ENCODE measurements at places on chromosomes 5 and 9. TPM values are rescaled to one million over a fixed set of nuclear protein-coding genes. Genes with fewer than 3 reads are reported as not detected.

GARIN3 gene
- total RNA-seq, result not detected

PCA3 gene
- total RNA-seq, result not detected

F2RL2 gene
- total RNA-seq, result under 0.01 TPM

IRGM gene
- not detected for total RNA-seq

CNTNAP3 gene
- total RNA-seq, result 4.2 TPM

FBXL7 gene
- 3.7 TPM for total RNA-seq

STKLD1 gene
- 1.0 TPM for total RNA-seq

UBQLN1 gene
- total RNA-seq, result 92.4 TPM

NXNL2 gene
- 0.52 TPM for total RNA-seq

GSN gene
- 342 TPM for total RNA-seq

THBS4 gene
- total RNA-seq, result 135 TPM

IFNA21 gene
- total RNA-seq, result not detected

HTR4 gene
- total RNA-seq, result not detected

CYLC2 gene
- not detected for total RNA-seq

PCDHB7 gene
- 2.1 TPM for total RNA-seq

CLINT1 gene
- 53.2 TPM for total RNA-seq

CDKN2AIPNL gene
- 37.1 TPM for total RNA-seq

NKD2 gene
- 1.6 TPM for total RNA-seq

MRPL22 gene
- total RNA-seq, result 12.5 TPM

CCNB1 gene
- total RNA-seq, result 34.4 TPM

HBEGF gene
- total RNA-seq, result 11.0 TPM

PCDHGB5 gene
- total RNA-seq, result 3.7 TPM

SETD9 gene
- total RNA-seq, result 5.7 TPM

UGT3A2 gene
- under 0.01 TPM for total RNA-seq

PHF19 gene
- 14.1 TPM for total RNA-seq

All from skeletal muscle tissue (tissue), 5 donors.